Spinal cord (tissue), 10 donors: ENCODE measurements at places on chromosomes 13 and 19. TPM values are rescaled to one million over a fixed set of nuclear protein-coding genes. Genes with fewer than 3 reads are reported as not detected.

KCNN1 gene
- total RNA-seq = 14.0 TPM

ONECUT3 gene
- total RNA-seq = 0.06 TPM

PGLYRP1 gene
- total RNA-seq = not detected

DNA sequence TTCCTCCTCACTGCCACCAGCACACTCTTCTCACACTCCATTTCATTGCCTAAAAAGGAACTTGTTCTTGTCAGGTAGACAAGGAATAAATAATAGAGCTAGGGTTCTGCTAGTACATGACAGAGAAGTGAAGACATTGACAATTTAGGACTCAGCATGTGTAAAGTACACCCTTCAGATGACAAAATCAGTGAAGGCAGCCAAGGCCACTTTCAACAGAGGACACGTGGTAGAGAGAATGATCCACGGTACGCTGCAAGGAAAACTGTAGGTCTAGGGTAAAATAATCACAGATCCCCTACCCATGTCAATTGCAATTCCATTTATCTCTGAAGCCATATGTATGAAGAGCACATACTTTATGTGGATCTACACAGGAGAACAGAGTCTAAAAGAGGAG, 7.2 kb upstream of the SPATA13 start:
- H3K27me3 ChIP-seq = no peaks in the 10 kb centered on the region
- H3K27ac ChIP-seq = no peak overlapping the region
- DNase-seq = no peak
- H3K4me3 ChIP-seq = no peak overlapping the region
- H3K36me3 ChIP-seq = no peaks in the 10 kb centered on the region

GRCh38 chr13:33744589-33745369, 73.2 kb upstream of the RFC3 start:
- no peak overlapping the region for H3K4me3 ChIP-seq
- H3K4me1 ChIP-seq = no peaks in the 10 kb centered on the region
- DNase-seq = no peak
- H3K27me3 ChIP-seq = no peaks in the 10 kb centered on the region
- no peaks in the 10 kb centered on the region for H3K36me3 ChIP-seq

- H3K27me3 ChIP-seq = no peaks in the 10 kb centered on the region
- H3K36me3 ChIP-seq = no peaks in the 10 kb centered on the region
- no peak for DNase-seq
- H3K4me1 ChIP-seq = peaks cover 5% of the 10 kb centered on the region
- H3K4me3 ChIP-seq = no peak overlapping the region
These were observed 61.8 kb downstream of the WDFY2 start for GRCh38 chr13:51645761-51646670.

DNA sequence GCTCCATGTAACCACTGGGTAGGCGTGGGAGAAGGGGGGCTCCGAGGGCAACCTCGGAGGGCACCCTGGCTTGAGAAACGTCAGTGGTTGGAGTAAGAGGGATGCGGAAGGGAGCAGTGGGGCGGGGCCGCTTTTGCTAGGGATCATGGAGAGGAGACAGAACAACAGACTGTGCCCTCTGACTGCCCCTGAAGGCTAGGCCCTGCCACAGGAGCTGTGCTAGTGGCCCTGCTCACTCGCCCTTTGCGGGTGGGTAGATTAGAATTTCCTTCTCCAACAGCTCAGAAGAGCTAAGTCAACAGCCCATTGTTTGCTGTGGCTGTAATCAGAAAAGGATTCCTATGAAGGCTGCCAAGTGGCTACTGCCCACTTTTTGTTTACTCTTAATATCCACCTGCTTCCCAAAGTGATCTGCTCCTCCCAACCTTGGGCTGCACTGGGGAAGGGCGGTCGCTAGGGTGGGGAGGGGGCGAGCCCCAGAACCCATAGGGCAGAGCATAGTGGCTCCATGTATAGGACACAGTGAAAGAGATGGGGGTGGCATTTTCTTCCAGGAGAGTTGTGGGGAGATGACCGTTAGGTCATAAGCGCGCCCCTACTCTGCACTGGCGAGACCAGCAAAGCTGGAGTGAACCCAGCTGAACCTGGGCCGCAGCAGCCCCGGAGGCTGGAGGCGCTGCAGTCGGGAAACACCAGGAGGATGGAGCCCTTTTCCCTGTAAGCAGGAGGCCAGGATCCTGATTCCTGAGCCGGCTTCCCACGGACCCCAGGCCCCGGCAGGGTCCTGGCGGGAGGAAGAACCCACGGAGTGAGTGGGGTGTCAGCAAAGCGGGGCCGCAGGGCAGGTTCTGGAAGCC, 1.9 kb upstream of the C1QTNF9 start:
- H3K4me1 ChIP-seq = peaks cover 8% of the 10 kb centered on the region
- H3K4me3 ChIP-seq = no peak overlapping the region
- no peak overlapping the region for H3K27ac ChIP-seq
- no peaks in the 10 kb centered on the region for H3K27me3 ChIP-seq

DNA sequence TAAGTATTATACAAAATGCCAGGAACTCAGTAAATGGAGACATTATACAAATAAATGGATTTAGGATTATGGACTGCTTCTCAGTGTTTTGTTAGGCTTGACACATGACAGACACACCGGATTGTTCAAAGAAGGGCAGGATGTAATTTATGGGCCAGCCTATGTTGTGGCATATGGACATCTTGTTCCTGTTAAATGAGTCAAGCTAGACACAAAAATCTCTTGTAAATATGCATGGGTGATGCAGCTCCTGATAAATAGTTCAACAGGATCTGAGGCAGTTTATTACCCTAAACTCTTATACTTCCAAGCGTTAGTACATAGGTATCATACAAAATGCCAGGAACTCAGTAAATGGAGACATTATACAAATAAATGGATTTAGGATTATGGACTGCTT, 502.3 kb downstream of the TBC1D4 start:
- no peaks in the 10 kb centered on the region for H3K27me3 ChIP-seq
- H3K36me3 ChIP-seq = no peaks in the 10 kb centered on the region
- DNase-seq = no peak
- H3K27ac ChIP-seq = no peak overlapping the region
- no peak overlapping the region for H3K4me3 ChIP-seq

- no peak overlapping the region for H3K27ac ChIP-seq
- no peaks in the 10 kb centered on the region for H3K27me3 ChIP-seq
- H3K36me3 ChIP-seq = peaks cover 96% of the 10 kb centered on the region
- DNase-seq = no peak
- H3K4me3 ChIP-seq = no peak overlapping the region
These were observed 47.9 kb downstream of the EPS15L1 start for GRCh38 chr19:16423891-16424290.

GRCh38 chr13:80871481-80871880, 530.6 kb upstream of the SPRY2 start:
- H3K4me1 ChIP-seq = no peaks in the 10 kb centered on the region
- DNase-seq = no peak
- no peak overlapping the region for H3K4me3 ChIP-seq

GRCh38 chr19:932648-933552, 7.1 kb downstream of the ARID3A start:
- no peaks in the 10 kb centered on the region for H3K27me3 ChIP-seq
- no peak overlapping the region for H3K4me3 ChIP-seq
- H3K36me3 ChIP-seq = peaks cover 69% of the 10 kb centered on the region
- peaks cover 43% of the 10 kb centered on the region for H3K4me1 ChIP-seq
- H3K27ac ChIP-seq = peak overlapping the region; percentile 57
- no peak for DNase-seq

DNA sequence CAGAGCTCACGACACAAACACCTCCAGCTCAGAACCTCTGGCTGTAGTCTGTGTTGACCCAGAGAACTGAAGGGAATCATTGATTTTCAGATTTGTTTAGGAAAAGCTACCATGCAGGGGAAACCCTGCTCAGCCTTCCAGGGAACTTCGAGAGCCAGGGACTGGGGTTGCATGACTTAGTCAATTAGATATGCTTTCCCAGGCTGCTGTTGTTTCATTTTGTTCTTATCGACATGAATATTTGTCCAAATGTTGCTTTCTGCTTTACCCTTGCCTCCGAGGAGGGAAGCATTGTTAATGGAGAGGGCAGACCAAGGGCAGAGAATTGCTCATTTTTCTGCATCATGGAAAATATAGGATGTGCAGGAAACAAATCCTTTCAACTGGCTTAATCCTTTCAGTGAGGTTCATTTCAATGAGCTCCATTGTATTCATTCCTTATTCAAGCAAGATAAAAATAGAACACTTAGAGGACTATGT, 82.5 kb downstream of the KLF5 start:
- no peaks in the 10 kb centered on the region for H3K27me3 ChIP-seq
- peak overlapping the region; percentile 10 for H3K27ac ChIP-seq
- no peaks in the 10 kb centered on the region for H3K4me1 ChIP-seq

DNA sequence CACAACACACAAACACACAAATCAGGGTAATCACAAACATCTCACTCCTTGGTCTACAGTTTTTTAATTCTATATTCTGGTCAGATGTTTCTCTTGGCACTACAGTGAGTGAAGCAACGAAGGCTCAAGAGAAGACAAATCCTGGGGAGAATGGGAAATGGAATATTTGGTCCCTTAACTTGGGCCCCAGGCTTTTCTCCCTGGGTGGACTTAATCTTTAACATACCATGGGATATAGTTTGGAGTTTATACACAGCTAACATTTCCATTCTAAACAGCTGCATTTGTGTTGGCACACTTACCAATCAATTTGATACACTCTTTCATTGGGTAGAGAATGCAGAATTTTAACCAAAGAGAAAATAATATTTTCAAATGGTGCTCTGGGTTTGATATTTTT, 1132.6 kb upstream of the SLC10A2 start:
- no peaks in the 10 kb centered on the region for H3K27me3 ChIP-seq
- no peaks in the 10 kb centered on the region for H3K4me1 ChIP-seq
- no peak overlapping the region for H3K4me3 ChIP-seq
- DNase-seq = no peak
- H3K27ac ChIP-seq = no peak overlapping the region

GRCh38 chr13:70457474-70457873, 349.2 kb upstream of the KLHL1 start:
- no peaks in the 10 kb centered on the region for H3K27me3 ChIP-seq
- no peaks in the 10 kb centered on the region for H3K4me1 ChIP-seq
- H3K36me3 ChIP-seq = no peaks in the 10 kb centered on the region
- no peak for DNase-seq
- no peak overlapping the region for H3K27ac ChIP-seq

DNA sequence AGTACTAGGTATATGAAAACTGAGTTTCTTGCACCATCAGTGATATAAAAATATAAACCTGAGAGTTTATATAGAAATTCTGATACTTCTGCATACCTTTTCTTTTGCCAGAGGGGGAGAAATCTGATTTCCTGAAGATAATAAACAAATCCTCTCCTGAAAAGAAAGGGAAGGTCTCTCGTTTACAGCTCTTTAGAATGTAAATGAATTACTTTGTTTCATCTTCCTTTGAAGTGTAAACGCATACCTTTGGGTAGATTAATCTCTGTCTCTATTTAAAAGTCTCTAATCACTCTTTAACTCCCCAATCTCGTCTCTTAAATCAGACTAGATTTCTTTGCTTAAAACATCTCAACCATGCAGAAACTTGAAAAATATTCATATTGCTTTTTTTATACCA, 1092.9 kb downstream of the SLITRK5 start:
- H3K27ac ChIP-seq = no peak overlapping the region
- no peaks in the 10 kb centered on the region for H3K27me3 ChIP-seq
- no peak overlapping the region for H3K4me3 ChIP-seq
- no peaks in the 10 kb centered on the region for H3K4me1 ChIP-seq
- H3K36me3 ChIP-seq = no peaks in the 10 kb centered on the region

GRCh38 chr19:2039959-2040646, 10.9 kb downstream of the MKNK2 start:
- DNase-seq = no peak
- no peaks in the 10 kb centered on the region for H3K27me3 ChIP-seq
- H3K4me1 ChIP-seq = peaks cover 46% of the 10 kb centered on the region
- H3K36me3 ChIP-seq = peaks cover 72% of the 10 kb centered on the region
- no peak overlapping the region for H3K27ac ChIP-seq

DNA sequence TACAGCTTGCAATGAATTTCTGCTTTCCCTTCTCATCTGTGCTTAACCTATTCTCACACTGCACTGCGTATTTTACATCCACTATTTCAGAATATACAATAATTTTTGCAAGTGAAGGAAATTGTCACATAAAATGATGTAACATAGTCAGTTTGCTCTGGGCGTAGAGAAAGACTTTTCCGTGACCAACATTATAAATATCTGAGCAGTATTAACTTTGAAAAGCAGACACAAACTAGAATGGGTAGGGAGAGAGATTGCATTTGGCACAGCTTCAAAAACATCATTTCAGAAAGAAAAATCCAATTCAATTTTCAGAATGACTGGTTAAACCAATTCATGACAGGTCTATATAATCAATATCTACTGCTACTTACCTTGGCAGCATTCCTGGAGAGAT, 352.5 kb upstream of the MIR17HG start:
- no peaks in the 10 kb centered on the region for H3K36me3 ChIP-seq
- no peak overlapping the region for H3K4me3 ChIP-seq
- peak; percentile 45 for DNase-seq
- H3K27me3 ChIP-seq = no peaks in the 10 kb centered on the region

DNA sequence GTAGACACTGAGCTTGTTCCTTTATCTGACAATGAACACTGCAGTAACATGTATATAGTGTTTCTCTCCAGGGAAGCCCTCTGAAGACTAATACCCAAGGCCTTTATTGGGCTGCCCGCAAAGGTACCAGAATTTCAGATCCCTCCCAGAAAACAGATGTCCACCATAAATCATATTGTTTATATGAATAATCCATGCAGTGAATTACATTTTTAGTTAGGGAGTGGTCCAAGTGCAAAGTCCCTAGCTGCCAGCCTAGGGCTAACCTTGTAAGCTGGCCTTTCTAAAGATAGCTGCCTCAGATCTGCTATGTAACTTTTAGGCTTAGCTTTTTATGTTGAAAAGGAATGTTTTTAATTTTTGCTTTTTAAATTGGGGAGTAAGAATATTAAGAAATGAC, 44.7 kb downstream of the TDRD3 start:
- H3K4me1 ChIP-seq = no peaks in the 10 kb centered on the region
- no peaks in the 10 kb centered on the region for H3K36me3 ChIP-seq
- no peaks in the 10 kb centered on the region for H3K27me3 ChIP-seq
- no peak overlapping the region for H3K27ac ChIP-seq

DNA sequence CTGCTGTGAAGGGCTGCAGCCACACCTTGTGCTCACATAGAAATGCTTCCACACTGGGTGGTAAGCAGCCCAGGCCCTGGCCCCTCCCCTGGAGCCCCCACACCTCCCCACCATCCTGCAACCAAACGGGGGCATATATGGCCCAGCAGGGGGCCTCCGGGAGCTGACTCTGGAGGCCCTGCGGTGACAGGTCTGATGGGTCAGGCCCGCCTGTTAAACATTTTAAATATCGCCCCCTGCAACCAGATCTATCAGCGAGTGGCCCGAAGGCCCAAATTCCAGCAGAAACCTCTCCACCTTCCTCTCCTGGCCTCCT, 48.0 kb upstream of the KATNAL1 start:
- no peaks in the 10 kb centered on the region for H3K36me3 ChIP-seq
- peak; percentile 37 for DNase-seq

GRCh38 chr13:41543664-41544300, 86.4 kb downstream of the RGCC start:
- no peak overlapping the region for H3K27ac ChIP-seq
- no peaks in the 10 kb centered on the region for H3K36me3 ChIP-seq
- H3K27me3 ChIP-seq = no peaks in the 10 kb centered on the region
- peaks cover 38% of the 10 kb centered on the region for H3K4me1 ChIP-seq
- DNase-seq = no peak

GRCh38 chr19:29499261-29499920, 26.4 kb upstream of the VSTM2B start:
- peaks cover 24% of the 10 kb centered on the region for H3K4me1 ChIP-seq
- no peak for DNase-seq
- H3K27ac ChIP-seq = no peak overlapping the region
